CMK (cell line): ENCODE measurements at places on chromosomes 7 and 10.
A peak's percentile ranks its signal among the peaks of the same experiment; 100 is the strongest.

GRCh38 chr7:105775580-105775979 is 100.8 kb downstream of the ATXN7L1 start:
- no peak for DNase-seq

- DNase-seq, result no peak
Measured at GRCh38 chr10:70404787-70405036, 767 bp downstream of the EIF4EBP2 start.

DNA sequence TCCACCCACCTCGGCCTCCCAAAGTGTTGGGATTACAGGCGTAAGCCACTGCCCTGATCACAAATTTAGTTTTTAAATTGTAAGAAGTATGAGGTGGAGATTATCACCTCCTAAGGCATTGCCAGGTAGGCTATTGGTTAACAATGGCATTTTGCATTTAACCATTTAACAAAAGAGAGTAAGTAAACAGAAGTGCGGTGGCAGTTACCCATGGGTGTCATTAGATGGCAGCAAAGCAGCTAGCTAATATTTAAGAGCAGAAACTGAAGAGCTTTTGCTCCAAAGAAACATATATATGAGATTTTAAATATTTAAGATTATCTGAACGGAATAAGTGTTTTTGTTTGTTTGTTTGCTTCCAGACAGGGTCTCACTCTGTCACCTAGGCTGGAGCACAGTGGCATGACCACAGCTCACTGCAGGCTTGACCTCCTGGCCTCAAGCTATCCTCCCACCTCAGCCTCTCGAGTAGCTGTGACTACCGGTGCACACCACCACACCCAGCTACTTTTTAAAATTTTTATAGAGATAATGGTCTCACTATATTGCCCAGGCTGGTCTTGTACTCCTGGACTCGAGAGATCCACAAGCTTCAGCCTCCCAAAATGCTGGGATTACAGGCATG is 325.5 kb upstream of the C7orf33 start:
- DNase-seq, result no peak

- no peak for DNase-seq
Measured at GRCh38 chr7:94149789-94150545, 145.8 kb upstream of the BET1 start.

GRCh38 chr7:30974605-30975255 is 11.0 kb downstream of the GHRHR start:
- peak; percentile 36 for DNase-seq

DNA sequence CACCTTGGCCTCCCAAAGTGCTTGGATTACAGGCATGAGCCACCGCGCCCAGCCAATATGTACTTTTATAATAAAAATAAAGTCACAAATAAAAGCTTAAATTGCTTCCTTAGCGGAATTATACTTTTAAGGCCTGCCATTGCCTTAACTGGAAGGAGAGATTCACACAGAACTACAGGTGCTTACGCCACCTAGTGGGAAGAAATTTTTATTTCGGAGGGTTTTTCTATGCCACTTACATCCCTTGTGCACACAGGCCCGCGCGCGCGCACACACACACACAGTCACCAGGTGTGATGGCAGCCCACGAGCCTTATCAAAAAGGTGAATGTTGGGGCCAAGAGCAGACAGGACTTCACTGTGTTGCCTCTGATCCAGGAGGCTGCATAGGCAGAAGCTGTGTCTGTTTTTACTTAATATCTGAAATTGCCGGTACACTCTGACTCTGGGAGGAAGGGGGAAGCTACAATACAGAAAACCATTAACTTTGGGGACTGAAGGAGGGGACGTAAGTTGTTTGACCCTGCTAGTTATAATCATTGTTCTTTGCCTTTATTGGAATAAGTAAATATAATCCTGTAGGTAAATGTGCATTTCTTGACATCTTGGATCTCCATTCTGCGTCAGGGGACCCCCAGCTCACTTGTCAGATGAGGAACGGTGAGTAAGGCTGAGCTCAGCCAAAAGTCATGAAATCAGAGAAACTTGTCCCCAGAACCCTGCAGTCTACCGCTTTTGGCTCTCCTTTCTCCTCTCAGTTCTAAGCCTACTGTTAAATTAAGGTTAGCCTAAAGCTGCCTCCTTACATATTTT is 87.1 kb downstream of the SLC16A9 start:
- peak; percentile 11 for DNase-seq
